Kidney (tissue), 22 donors: ENCODE measurements at places on chromosomes 1 and 21. TPM values are rescaled to one million over a fixed set of nuclear protein-coding genes. Genes with fewer than 3 reads are reported as not detected.

- H3K27ac ChIP-seq = no peak overlapping the region
- no peak overlapping the region for H3K4me3 ChIP-seq
- H3K4me1 ChIP-seq = no peaks in the 10 kb centered on the region
- DNase-seq = no peak
- no peaks in the 10 kb centered on the region for H3K36me3 ChIP-seq
These were observed 297.5 kb downstream of the HHIPL2 start for GRCh38 chr1:222250376-222250775.

GRCh38 chr1:1943834-1944570 is 24.9 kb upstream of the TMEM52 start:
- H3K27me3 ChIP-seq = no peaks in the 10 kb centered on the region
- peak; percentile 56 for DNase-seq
- H3K4me1 ChIP-seq = peaks cover 7% of the 10 kb centered on the region

GRCh38 chr1:235552146-235552716 is 48.0 kb upstream of the B3GALNT2 start:
- H3K36me3 ChIP-seq = no peaks in the 10 kb centered on the region
- H3K4me1 ChIP-seq = no peaks in the 10 kb centered on the region
- H3K4me3 ChIP-seq = no peak overlapping the region
- H3K27me3 ChIP-seq = no peaks in the 10 kb centered on the region

Gene TSSK3
- total RNA-seq = 4.3 TPM

DNA sequence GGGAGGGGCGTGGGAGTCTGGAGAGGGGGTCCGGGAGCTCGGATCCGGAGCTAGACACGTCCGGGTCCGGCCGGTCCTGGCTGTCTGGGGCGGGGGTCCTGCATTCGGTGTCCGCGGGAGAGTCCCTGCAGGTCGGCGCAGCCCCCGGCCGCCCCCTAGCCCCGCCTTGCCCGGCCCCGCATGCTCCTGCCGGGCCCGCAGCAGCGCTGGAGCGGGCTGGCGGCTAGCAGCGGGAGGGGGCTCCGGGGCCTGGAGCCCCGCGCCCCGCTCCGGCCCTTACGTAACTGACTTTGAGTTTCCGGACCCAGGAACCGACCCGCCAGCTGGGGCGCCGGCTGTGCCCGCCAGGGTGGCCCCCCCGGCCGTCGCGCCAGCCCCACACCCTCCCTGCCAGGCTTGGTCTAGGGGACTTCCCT is 26.9 kb upstream of the EPB41 start:
- H3K27me3 ChIP-seq = no peaks in the 10 kb centered on the region
- no peaks in the 10 kb centered on the region for H3K4me1 ChIP-seq
- DNase-seq = peak; percentile 52

Gene RGS18
- total RNA-seq = 6.2 TPM

DNA sequence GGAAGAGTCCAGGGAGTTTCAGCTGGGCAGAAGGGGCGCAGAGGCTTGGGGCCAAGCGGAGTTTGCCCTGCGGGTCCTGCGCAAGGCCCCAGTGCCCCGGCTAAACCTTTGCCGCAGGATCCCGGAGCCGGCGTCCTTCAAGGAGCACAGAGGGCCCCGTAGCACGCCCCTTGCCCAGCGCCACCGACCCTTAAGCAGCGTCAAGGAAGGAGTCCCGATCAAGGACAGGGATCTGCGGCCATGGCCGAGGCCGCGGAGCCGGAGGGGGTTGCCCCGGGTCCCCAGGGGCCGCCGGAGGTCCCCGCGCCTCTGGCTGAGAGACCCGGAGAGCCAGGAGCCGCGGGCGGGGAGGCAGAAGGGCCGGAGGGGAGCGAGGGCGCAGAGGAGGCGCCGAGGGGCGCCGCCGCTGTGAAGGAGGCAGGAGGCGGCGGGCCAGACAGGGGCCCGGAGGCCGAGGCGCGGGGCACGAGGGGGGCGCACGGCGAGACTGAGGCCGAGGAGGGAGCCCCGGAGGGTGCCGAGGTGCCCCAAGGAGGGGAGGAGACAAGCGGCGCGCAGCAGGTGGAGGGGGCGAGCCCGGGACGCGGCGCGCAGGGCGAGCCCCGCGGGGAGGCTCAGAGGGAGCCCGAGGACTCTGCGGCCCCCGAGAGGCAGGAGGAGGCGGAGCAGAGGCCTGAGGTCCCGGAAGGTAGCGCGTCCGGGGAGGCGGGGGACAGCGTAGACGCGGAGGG is 520 bp downstream of the CLIC6 start:
- no peak overlapping the region for H3K27ac ChIP-seq
- no peaks in the 10 kb centered on the region for H3K36me3 ChIP-seq
- H3K4me1 ChIP-seq = no peaks in the 10 kb centered on the region
- no peak for DNase-seq
- H3K4me3 ChIP-seq = no peak overlapping the region
- H3K27me3 ChIP-seq = peaks cover 19% of the 10 kb centered on the region

Gene SLC9C2
- total RNA-seq = 0.72 TPM

DNA sequence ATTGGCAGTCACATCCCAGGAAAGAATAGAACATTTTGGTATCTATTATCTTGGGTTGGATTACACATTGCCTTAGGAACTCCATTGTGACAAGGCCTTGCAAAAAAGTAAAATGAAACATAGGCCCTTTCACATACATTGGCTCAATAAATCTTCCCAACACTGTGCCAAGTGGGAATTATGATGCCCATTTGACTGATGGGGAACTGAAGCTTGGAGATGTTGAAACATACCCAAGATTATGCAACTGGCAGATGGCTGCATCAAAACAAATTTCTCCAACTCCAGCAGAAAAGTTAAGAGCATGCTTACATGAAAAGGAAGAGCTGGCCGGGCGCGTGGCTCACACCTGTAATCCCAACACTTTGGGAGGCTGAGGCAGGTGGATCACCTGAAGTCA is 26.9 kb downstream of the PLEKHO1 start:
- no peaks in the 10 kb centered on the region for H3K27me3 ChIP-seq
- DNase-seq = no peak
- H3K4me3 ChIP-seq = no peak overlapping the region
- no peaks in the 10 kb centered on the region for H3K4me1 ChIP-seq
- H3K36me3 ChIP-seq = no peaks in the 10 kb centered on the region
- no peak overlapping the region for H3K27ac ChIP-seq

Gene LY9
- total RNA-seq = 3.5 TPM

- peaks cover 3% of the 10 kb centered on the region for H3K36me3 ChIP-seq
- no peak for DNase-seq
- no peak overlapping the region for H3K27ac ChIP-seq
- no peak overlapping the region for H3K4me3 ChIP-seq
- H3K4me1 ChIP-seq = no peaks in the 10 kb centered on the region
These were observed 1.0 kb upstream of the DENND2D start for GRCh38 chr1:111201275-111202090.

DNA sequence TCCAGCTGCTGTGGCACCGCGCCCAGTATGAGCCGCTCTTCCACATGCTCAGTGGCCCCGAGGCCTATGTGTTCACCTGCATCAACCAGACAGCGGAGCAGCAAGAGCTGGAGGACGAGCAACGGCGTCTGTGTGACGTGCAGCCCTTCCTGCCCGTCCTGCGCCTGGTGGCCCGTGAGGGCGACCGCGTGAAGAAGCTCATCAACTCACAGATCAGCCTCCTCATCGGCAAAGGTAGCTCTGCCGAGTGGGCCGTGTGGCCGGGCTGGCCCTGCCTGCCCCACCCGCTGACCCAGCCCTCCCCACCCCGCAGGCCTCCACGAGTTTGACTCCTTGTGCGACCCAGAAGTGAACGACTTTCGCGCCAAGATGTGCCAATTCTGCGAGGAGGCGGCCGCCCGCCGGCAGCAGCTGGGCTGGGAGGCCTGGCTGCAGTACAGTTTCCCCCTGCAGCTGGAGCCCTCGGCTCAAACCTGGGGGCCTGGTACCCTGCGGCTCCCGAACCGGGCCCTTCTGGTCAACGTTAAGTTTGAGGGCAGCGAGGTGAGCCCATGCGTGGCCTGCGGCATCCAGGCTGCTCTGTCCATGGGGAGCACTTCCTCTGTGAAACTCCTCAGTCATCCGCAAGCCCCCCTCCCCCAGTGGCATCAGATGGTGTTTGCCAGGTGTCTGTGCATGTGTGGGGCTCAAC is 64.2 kb downstream of the PIK3CD start:
- H3K27ac ChIP-seq = peak overlapping the region; percentile 47
- no peak overlapping the region for H3K4me3 ChIP-seq
- H3K4me1 ChIP-seq = peaks cover 24% of the 10 kb centered on the region
- H3K36me3 ChIP-seq = no peaks in the 10 kb centered on the region

Gene IQGAP3
- 1.7 TPM for total RNA-seq

Gene HSPA6
- total RNA-seq = 5.5 TPM

DNA sequence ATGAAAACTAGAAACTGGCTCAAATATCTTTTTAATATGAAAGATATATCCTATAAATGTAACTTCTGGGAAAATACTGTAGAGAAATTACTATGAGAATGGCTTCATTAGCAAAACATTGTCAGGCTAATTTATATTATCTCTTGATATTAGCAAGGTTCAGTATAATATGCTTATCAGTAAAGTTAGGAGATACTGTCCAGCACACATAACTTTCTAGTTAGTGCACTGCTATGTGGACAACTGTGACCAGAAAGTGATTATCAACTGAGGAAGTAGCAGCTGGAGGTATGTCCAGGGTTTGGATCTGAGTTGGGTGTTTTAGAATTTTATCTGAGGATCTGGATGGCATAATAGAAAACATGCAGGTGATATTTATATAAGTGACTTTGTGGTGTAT is 7.5 kb downstream of the LRRC8C start:
- DNase-seq = no peak
- no peaks in the 10 kb centered on the region for H3K36me3 ChIP-seq
- no peak overlapping the region for H3K4me3 ChIP-seq
- H3K27me3 ChIP-seq = no peaks in the 10 kb centered on the region

Gene DNALI1
- 34.8 TPM for total RNA-seq

DNA sequence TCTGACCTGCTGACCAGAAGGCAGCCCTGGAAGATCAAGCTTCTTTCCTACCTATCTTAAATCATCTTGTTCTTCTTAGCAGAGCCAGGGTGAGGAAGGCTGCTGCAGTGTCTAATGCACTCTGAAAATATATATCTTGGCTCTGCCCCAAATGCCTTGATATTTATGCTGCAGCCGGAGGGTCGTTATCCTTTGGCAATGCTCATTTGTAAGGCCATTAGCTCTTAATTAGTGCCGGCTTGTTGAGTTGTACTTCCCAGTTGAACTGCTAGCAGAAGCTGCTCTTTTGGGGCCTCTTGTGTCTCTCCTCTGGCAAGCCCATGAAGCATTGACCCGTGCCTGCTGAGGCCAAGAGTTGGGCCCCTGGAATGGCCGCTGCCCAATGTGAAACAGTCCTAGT is 4.2 kb upstream of the GNL2 start:
- DNase-seq = no peak
- peaks cover 4% of the 10 kb centered on the region for H3K4me1 ChIP-seq
- no peaks in the 10 kb centered on the region for H3K36me3 ChIP-seq
- H3K27me3 ChIP-seq = no peaks in the 10 kb centered on the region

GRCh38 chr1:150102986-150103385 is 35.4 kb downstream of the VPS45 start:
- peaks cover 4% of the 10 kb centered on the region for H3K36me3 ChIP-seq
- H3K4me1 ChIP-seq = no peaks in the 10 kb centered on the region
- H3K27ac ChIP-seq = no peak overlapping the region
- no peaks in the 10 kb centered on the region for H3K27me3 ChIP-seq
- no peak for DNase-seq

DNA sequence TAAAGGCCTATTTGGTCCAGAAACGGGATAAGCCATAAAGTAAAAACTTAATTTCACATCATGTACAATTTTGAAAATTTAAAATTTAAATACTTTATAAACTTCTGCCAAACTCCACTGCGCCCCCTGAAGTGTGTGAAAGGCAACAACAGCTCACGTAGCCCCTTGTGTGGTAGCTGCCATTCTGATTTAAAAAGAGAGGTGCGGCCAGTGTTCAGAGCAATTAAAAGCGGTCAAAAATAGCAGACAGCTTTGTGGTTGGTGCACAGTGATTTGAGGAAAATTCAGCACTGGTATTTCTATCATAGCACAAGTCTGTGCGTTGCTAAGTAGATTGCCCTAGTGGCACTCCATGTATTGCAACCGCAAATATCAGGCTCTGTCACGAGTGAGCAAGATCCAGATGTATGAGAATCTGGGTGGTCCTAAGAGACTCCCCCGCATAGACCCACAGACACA is 122.5 kb downstream of the ATG4C start:
- H3K27me3 ChIP-seq = no peaks in the 10 kb centered on the region
- H3K36me3 ChIP-seq = no peaks in the 10 kb centered on the region
- no peaks in the 10 kb centered on the region for H3K4me1 ChIP-seq
- H3K27ac ChIP-seq = no peak overlapping the region
- peak; percentile 36 for DNase-seq
- no peak overlapping the region for H3K4me3 ChIP-seq

Gene MAP1LC3C
- total RNA-seq = 5.1 TPM

DNA sequence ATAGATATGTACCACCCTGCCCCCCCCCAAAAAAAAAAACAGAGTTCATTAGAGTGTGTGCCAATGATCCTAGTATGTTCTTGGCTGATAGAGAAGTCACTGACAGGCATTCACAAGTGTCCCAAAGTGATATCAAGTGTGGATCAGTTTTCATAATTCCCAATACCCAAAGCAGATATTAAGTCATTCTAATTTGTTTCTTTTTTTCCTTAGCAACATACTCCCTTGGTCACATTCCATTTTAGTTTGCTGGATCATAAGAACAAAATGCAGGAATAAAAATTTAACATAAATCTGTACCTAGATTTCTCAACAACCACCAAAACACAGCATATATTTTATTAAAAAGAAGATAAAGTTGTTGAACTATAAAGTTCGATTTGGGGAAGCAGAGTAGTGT is 129.8 kb upstream of the PALMD start:
- no peak overlapping the region for H3K4me3 ChIP-seq
- no peaks in the 10 kb centered on the region for H3K36me3 ChIP-seq
- H3K27me3 ChIP-seq = no peaks in the 10 kb centered on the region
- H3K27ac ChIP-seq = no peak overlapping the region

- H3K36me3 ChIP-seq = no peaks in the 10 kb centered on the region
- H3K4me1 ChIP-seq = no peaks in the 10 kb centered on the region
- H3K27ac ChIP-seq = no peak overlapping the region
- DNase-seq = no peak
These were observed 46.9 kb upstream of the TMEM51 start for GRCh38 chr1:15106608-15107007.

Gene L1TD1
- 0.16 TPM for total RNA-seq

Gene KCNAB2
- total RNA-seq = 28.1 TPM

GRCh38 chr1:100511058-100511457 is 26.9 kb upstream of the GPR88 start:
- H3K4me3 ChIP-seq = no peak overlapping the region
- DNase-seq = no peak
- H3K27ac ChIP-seq = no peak overlapping the region
- no peaks in the 10 kb centered on the region for H3K36me3 ChIP-seq
